ENCODE measurements at places on chromosomes 1 and 21. TPM values are rescaled to one million over a fixed set of nuclear protein-coding genes. Genes with fewer than 3 reads are reported as not detected.

CD1C gene
- total RNA-seq: not detected

GRCh38 chr1:58881471-58881994 lies 97.7 kb upstream of the JUN start:
- no peak for DNase-seq

GRCh38 chr1:203283597-203283996 lies 21.7 kb upstream of the BTG2 start:
- no peak for DNase-seq

GRCh38 chr1:116559304-116559761 lies 11.5 kb downstream of the CD58 start:
- no peak for DNase-seq

DNA sequence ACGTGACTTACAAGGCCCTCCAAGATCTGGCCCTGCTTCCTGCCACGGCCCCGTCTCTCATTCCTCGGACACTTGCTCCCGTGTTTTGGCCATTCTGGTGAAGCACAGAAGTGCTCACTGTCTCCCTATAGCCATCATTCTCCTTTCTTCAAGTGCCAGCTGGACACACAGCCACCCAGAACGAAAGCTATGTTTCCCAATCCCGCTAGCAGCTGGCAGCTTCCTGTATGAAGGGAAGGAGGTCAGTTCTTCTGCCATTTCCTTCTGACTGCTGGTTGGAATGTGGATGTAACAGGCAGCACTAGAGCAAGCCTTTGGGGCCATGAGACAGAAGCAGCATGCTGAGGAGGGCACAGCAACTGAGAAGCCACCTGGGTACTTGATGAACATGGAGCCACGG lies 82.8 kb downstream of the TGFBR3 start:
- no peak for DNase-seq

ECM1 gene
- 13.8 TPM for total RNA-seq

- no peak for DNase-seq
These were observed 260.5 kb downstream of the DYRK1A start for GRCh38 chr21:37627074-37627473.

- no peak for DNase-seq
These were observed at the start of gene GPR52 for GRCh38 chr1:174447866-174448530. GPR52 (plus strand) TSS chr1:174447964; CDS start chr1:174448112, 148 bp downstream.

TNFRSF9 gene
- not detected for total RNA-seq

DNA sequence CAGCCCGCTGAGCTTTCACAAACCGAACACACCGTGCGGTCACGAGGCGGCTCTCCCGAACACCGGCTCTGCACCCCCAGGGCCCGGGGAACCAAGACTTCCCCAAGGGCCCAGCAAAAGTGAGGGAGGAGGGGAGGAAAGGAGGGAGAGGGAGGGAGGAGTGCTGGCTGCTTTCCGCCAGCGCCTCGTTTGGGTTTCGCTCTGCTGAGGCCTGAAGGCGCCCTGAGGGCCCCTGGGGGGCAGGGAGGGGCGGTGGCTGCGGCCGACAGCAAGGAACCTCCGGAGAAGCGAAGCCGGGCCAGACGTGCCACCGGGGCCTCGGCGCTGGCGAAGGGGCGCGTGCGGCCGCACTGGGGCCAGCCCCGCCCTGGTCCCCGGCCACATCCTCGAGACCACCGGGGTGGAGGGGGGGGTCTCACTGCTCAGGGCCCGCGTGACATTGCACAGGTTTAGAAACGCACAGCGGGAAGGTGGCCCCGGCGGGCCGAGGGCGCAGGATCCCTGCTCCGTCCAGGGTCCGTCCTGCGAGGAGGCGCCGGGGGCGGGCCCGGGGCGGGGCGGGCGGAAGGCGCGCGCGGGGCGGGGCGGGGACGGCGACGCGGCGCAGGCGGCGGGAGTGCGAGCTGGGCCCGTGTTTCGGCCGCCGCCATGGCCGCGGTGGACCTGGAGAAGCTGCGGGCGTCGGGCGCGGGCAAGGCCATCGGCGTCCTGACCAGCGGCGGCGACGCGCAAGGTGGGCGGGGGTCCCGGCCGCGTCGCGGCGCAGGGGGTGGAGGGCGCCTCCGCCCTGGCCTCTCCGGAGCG lies at the start of gene PFKL:
PFKL (plus strand) TSS at position 596 of the 804 bp plus-strand sequence; CDS start at position 649, 53 bp downstream.
- DNase-seq: no peak

DNA sequence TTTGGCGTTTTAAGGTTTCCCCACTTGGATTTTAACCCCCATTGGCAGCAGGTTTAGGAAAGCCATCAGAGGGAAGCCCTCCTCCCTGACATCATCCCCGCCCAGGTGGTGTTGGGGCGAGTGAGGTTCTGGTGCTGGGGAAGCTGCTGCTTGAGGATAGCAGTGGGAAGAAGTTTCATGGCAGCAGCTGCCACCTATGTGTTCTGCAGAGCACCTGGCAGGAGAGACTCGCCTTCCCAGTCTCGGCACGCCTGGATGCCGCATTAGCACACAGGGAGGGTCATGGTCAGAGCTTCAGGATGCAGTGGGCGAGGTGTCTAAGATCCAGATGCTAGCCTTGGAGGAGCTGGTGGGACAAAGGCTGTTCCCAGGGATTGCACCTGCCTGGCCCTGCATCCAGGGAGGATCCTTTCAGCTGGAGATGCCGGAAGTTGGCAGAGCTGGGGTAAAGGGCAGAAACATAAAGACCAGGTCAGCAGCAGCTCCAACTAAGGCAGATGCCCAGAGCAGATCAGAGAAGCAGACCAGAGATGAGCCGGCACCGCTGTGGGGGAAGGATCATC lies 33.9 kb downstream of the ABCG1 start:
- no peak for DNase-seq

SERINC2 gene
- total RNA-seq: 0.97 TPM

- DNase-seq: no peak
These were observed 24.4 kb downstream of the SLC45A1 start for GRCh38 chr1:8342325-8342724.

DNA sequence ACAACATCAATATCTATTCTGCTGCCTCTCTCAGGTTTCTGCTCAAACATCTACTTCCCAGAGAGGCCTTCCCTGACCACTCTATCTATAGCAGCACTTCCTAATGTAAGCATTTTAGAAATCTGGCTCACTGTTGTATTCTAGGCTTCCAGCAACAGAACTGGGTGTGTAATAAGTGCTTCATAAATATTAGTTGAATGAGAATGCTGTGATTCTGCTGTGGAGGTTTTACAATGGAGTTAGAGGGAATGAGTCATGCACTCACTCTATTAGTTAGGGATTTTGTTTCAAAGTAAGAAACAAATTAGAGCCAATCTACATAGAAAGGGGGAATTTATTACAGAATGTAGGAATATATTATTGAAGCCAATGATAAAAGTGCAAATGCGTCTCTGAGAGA lies 38.6 kb upstream of the SLC35F3 start:
- DNase-seq: no peak

- no peak for DNase-seq
These were observed 119.0 kb downstream of the HIVEP3 start for GRCh38 chr1:41799723-41800122.

GRCh38 chr1:30043256-30043655 lies 680.1 kb downstream of the MATN1 start:
- no peak for DNase-seq

DNA sequence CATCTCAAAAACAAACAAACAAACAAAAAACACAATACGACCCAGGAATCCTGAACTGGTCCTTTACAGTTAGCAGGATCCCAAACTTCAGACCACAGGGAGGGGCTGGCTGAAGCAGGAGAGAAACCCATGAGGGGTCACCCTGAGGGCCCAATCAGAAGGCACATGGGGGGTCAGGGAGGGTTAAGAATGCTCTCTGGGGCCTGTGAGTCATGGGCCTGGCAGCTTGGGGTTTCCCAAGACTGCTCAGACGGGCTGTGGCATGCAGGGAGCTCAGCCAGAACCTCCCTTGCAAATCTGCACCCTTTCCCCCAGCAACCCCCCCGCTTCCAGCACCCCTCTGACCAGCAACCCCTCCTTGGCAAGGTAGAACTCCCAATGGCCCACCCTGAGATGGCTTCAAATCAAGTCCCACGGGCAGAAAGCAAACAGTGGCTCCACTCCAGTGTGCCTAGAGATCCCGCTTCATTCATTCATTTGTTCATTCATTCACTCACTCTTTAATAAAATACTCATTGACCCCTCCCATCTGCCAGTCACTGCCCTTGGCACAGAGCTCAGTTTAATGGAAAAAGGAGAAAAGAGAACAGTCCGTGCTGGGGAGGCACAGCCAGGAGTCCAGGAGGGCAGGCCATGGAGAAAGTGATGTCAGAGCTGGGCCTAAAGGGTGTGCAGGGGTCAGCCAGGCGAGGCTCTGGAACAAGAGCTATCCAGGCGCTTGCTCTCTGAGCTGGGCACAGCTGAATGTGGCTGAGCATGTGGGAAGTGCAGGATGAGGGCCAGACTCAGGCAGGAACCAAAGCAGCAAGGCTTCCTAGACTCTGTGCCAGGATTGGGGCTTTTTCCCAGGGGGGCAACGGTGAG lies 8.2 kb downstream of the UQCRHL start:
- no peak for DNase-seq

TAF12 gene
- 14.5 TPM for total RNA-seq

LIPI gene
- total RNA-seq: not detected

- no peak for DNase-seq
These were observed 4.9 kb downstream of the OLIG2 start for GRCh38 chr21:33030633-33031032.

DNA sequence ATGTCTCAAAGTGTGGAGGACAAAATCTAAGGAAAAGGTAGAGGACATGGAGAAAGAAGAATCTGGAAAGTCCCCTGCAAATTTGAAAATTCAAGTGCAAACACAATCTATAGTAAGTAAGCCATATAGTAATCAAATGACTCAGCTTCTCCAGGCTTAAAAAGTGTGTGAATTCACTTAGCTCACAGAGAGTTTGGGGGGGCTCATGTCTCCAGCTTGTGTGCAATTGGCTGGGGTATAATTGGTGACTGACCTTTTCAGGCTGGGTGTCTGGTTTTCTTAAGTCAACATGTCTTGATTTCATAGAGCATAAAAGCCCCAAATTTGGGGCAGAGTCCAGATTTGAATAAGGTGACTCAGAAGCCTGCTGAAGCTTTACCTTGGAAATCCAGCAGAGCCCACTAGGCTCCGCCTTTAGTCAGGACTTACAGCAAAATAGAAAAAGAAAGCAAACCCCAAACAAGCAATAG lies 8.6 kb downstream of the CLDN14 start:
- DNase-seq: no peak

NPHS2 gene
- total RNA-seq: not detected

DNA sequence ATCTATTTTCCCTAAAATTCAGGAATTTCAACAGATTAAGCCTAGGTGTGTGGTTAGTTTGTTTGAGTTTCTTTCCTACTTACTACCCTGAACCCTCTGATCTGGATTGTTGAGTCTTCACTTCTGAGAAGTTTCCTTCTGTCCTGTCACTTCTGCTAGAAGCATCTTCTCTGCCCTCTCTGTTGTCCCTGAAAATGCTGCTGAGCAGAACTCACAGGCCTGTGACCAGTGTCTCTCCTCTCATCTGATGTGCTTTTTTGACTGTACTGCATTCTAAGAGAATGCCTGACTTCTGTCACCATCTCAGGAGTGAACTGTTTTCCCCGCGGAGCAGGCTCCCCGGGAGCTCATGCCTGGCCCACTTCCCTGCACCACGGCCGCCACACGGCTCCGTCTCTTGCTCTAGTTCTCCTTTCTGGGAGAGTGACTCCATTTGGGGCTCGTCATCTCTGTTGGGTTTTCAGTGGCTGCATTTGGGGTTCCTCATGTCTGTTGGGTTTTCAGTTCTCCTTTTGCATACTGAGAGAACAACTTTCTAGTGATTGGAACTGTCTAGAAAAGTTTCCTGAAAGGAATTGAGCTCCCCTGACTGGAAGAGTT lies 77.9 kb downstream of the POFUT2 start:
- no peak for DNase-seq

- peak; percentile 31 for DNase-seq
These were observed 1.8 kb downstream of the NHLH2 start for GRCh38 chr1:115839029-115839678.

DNA sequence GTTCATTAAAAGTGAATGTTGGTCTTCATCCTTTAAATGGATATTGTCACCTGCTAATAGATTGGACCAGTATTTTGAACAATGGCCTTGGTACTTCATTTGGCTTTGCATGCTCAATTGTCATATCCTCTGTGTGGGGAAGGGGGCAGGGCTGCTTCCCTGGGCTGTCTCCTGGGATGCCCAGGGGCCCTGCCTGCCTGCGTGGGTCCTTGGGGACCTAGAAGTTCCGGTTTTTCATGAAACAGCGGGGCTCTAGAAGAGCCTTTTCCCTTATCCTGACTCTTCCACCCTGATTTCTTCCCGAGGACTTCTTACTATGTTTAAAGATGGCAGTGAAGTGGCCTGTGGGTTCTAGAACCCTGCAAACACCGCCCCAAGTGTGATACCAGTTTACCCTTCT lies 97.5 kb downstream of the DISC1 start:
- no peak for DNase-seq

OR2T35 gene
- not detected for total RNA-seq

DNA sequence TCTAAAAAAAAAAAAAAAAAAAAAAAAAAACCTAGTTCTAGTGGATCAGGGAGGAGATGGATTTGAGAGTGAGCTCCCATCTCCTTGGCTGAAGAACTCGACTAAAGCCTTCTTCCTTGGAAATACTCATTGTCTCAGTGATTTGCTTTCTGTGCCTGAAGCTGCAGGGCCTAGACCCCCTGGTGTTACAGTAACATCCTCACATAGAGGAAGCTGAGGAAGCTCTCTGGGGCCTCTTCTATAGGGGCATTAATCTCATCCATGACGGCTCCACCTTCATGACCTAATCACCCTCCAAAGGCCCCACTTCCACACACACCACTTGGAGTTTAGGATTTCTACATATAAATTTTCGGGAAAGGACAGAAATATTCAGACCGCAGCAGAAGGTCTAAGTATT lies 95.9 kb upstream of the ETS2 start:
- DNase-seq: no peak

DNA sequence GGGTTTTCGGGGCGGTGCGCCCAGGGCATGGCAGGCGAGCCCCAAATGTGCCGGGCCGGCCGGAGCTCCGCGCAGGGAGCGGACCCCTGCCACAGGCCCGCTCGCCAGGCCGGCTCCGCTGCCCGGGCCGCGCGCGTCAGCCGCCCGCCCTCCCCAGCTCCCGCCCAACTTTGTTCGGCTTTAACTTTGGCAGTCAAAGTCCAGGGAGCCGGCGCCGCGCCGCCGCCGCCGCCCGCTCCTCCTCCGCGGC lies 488 bp downstream of the SLC35D1 start:
- DNase-seq: peak; percentile 53

LCE3D gene
- total RNA-seq: not detected

ANGPTL7 gene
- total RNA-seq: not detected

CFH gene
- total RNA-seq: 74.0 TPM

SYCP1 gene
- not detected for total RNA-seq

NES gene
- 13.2 TPM for total RNA-seq

LCE3E gene
- not detected for total RNA-seq

GRCh38 chr1:229190057-229190575 lies 80.8 kb upstream of the RAB4A start:
- DNase-seq: no peak

DNA sequence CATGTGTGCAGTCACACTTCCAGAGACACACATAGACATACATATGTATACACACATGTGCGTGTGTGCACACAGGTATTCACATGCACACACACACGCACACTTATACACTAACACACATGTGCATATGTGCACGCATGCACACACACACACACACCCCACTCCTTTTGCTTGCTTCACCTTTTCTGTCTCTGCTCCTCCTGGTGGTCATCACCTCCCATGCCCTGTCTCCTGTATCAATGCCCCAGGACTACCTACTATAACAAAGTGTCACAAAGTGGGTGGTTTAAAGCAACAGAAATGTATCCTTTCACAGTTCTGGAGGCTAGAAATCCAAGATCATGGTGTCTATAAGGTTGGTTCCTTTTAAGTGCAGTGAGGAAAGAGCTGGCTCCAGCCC lies 27.4 kb downstream of the ETS2 start:
- DNase-seq: no peak

CD1D gene
- 0.63 TPM for total RNA-seq

ZNF683 gene
- total RNA-seq: not detected

RNU1-2 gene
- total RNA-seq: 9,549 TPM
